ENCODE measurements at places on chromosomes 12 and 14. TPM values are rescaled to one million over a fixed set of nuclear protein-coding genes. Genes with fewer than 3 reads are reported as not detected.

TPPP2 gene
- total RNA-seq = 0.47 TPM

TAS2R7 gene
- total RNA-seq = 0.40 TPM

LTB4R2 gene
- 14.8 TPM for total RNA-seq

DNA sequence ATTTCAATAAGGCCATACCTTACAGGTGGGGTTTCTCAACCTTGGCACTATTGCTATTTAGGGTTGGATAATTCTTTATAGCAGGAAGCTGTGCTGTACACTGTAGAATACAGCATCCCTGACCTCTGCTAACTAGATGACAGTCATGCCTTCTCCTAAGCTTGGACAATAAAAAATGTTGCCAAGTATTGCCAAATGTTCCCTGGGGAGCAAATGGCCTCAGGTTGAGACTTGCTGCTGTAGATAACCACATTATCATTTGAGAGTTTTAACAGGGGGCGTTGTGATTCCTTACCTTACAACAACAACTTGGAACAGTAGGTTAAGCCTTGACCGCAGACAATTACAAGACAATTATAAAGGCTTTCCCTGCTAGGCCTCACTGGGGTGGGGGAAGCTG, 1073.6 kb upstream of the TMEM132C start:
- no peak for DNase-seq

GRCh38 chr12:66799551-66799950, 120.7 kb upstream of the GRIP1 start:
- no peak for DNase-seq

DNA sequence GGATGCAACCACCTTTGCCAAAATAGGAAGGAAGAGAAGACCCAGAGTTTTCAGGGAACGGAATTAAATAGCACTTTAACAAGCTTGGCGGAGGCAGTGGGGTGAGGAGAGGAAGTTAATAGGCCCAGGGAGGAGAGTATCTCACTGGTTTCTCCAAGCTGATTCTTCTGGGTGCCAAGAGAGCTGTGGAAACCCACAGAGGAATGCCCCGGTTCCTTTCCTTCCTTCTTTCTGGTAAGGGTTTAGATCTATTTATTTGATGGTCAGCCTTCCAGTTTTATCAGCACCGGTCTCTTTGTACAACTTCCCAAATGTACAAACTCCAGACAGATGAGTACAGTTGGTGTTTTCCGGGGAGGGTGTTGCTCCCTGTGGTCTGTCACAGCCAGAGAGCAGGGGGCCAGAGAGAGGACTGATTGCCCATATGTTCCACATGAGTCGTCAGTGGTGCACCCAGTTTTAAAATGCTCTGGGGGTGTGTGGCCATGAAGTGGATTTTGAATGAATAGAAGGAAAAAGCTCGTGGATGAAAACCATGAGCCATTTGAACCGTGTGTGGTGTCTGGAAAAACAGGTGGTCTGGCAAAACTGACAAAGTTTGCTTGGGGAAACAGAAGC, 26.6 kb downstream of the PRKCH start:
- DNase-seq = no peak

- DNase-seq = peak; percentile 44
Measured at GRCh38 chr12:46830731-46831334, 5.0 kb upstream of the SLC38A4 start.

SLC10A1 gene
- not detected for total RNA-seq

DNA sequence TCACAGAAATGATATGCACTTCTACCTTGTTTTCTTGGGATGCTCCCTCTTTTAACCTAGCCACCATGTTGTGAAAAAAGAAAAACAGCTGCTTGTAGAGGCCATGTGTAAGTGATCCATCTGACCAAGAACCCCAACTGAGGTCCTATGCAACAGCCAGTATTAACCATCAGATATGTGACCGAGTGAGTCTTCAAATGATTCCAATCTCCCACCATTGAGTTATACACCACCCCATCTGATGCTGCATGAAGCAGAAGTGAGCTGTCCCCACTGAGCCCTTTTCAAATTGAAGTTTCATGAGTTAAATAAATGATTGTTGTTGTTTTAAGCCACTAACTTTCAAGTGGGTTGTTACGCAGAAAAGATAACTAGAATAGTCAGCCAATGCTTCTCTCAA, 20.6 kb upstream of the USP15 start:
- no peak for DNase-seq

DNA sequence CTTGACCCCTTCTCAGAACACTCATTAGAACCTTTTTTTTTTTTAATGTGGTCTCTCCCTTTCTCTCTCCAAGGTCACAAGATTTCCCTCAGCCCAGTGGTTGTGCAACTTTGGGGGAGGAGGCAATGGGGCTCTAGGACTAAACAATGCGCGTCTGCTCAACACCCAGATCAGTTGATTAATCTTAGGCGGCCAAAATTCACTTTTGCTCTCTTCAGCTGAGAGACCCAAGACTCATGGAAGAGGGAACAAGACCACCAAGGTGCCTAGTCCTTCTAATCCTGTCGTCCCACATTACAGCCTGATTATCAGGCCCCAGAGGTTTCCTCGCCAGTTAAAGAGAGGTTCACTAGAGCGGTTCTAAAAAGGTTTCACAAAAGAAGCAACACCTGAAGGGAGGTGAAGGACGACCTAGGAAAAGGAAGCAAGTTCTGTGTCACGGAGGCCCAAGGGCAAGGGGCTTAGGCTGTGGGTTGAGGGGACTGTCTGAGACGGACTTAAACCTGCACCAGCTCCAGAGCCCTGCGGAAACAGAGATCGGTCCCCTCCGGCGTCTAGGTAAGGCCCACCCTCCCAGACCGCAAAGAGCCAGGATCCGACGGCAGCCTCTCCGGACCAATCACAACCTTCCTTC, 824 bp upstream of the TARBP2 start:
- DNase-seq = no peak

MGST1 gene
- total RNA-seq = 24.0 TPM

GRCh38 chr12:121214166-121214777, 4.3 kb downstream of the P2RX4 start:
- DNase-seq = no peak

RFLNA gene
- total RNA-seq = 37.9 TPM

PCED1B gene
- total RNA-seq = 2.8 TPM

DNA sequence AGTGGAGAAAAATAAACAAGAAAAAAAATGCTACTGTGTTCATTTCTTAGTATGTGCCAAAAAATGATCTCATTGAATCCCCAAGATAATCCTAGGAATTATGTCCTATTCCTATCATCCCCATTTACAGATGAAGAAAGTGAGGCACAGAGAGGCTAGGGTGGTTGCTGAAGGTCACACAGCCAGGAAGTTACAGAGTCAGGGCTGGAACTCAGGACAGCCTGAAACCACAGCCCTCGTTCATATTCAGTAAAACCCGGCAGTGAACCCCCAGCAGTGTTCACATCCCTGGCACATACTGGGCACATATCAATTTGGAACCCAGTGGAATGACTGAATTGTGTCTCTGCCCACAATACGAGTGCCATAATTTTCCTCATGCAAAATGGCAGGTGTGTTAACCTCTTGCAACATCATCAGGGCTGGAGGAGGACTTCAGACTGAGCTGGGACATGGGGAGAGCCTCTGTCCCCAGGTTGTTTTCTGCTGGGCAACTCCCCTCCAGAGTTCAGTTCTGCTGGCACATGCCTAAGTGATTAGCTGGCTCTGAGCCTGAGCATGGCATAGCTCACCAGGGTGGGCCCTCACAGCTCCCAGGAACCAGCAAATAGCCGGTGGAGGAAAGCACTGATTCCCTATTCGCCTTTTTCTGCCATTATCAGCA, 2.0 kb upstream of the PPP1CC start:
- no peak for DNase-seq

GRCh38 chr14:61585598-61586543, 109.4 kb upstream of the HIF1A start:
- no peak for DNase-seq

GRCh38 chr12:9066755-9067423, 48.8 kb downstream of the A2M start:
- DNase-seq = no peak

DNA sequence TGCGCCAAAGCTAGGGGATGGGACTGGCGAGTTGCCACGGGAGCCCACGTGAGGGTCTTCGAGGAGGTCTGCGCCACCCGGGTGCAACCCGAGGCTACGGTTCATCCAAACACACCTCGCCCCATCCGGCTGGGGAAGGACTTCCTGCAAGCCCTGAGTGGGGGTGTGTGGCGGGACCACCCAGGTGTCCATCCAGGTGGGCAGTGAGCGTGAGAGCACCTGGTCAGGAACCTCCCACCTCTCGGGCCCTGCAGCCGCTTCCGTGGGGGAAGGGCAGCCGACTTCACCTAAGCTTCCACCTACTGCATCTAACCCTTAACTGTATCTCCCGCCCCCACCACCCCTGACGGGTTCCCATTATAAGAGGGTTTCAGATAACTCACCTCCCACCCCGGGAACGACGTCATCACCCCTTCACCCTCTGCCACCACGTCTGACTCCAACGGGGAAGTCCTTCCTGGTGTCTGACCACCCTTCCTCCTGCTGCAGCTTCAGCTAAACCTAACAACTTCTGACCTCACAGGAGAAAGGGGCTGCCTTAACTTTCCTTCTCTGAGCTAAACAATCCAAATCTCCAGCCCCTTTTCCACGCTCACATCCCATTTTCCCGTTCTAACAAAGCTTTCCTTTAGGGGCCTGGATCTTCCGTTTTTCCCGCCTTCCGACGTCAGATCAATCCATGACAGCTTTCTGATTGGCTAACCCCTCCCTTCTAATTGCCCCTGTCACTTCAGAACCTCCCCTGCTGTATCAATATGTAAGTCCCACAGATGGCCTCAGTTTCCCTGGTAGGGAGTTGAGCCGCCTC, 27.4 kb upstream of the SMUG1 start:
- no peak for DNase-seq

- DNase-seq = no peak
Measured at GRCh38 chr12:103269946-103270345, 225.8 kb downstream of the C12orf42 start.

DNA sequence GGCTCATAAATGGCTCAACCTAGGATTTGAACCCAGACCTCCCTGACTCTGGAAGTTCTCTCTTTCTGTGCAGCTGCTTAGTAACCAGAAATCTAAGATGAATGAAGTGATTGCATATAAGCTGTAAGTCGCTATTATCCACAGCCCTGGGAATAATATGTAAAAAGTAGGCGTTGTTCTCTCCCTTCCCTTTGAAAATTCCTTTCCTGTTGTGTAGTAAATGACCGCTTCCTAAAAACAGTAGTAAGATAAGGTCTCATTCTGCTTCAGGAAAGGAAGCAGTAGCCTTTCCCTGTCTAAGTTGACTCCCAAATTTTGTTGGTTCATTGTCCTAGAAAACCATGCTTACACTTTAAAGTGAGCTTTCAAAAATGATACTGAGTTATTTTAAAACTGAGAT, 418.3 kb downstream of the EGLN3 start:
- DNase-seq = no peak

- no peak for DNase-seq
Measured at GRCh38 chr12:124422570-124423523, 128.0 kb downstream of the RFLNA start.

DNA sequence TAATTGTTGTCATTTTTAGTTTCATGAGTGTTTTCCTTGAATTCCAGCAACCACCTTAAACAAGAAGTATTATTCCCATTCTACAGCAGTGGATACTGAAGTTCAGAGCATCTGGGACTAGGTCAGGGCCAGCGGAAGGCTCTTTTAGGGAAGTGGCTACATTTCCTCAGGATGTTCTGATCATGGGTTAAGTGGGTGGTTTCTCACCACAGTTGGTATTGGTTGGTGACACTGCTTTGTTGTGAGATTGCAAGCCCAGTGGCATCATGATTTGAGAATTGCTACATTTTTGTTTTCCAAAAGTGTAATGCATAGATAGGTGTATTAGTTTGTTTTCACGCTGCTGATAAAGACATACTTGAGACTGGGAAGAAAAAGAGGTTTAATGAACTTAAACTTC, 47.1 kb downstream of the SYNE2 start:
- no peak for DNase-seq

GRCh38 chr12:61161961-61162360, 1098.2 kb upstream of the USP15 start:
- no peak for DNase-seq

- no peak for DNase-seq
Measured at GRCh38 chr12:50751948-50752721, 11.8 kb upstream of the ATF1 start.

DNA sequence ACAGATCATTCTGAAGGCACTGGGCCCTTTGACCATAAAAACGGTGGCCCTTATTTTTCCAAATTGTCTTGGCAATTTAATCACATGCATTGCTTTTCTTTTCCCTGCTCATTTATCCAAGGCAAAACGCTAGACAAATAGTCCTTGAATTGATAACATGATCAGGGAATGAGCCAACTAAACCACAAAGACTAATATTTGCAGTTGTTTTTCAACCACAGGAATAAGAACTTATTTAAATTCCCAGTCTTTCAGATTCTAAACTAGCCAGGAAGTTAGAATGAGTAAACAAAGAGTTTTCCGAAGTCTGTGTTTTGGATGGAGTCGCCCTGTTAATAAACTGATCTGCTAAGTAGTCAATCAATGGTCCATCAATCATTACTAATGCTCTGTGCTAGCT, 14.9 kb downstream of the TBX5 start:
- DNase-seq = no peak

DNA sequence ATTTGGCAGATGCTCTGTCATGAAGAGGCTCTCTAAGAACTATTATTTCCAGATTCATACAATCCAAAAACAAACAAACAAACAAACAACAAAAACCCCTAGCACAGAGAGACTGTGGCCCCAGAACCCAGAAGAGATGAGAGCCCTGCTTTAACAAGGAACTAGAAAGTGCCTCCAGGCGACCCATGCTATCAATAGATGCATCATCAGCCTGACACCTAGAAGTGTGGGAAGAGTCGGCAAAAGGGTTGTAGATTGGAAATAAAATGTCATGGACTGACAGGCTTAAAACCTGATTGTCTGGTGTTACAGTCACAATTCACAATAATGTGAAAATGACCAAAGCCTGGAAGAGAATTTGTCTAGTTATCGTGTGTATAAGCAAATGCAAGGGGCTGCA, 50.6 kb upstream of the FLRT2 start:
- DNase-seq = no peak

PPP1R1A gene
- 0.54 TPM for total RNA-seq

DNA sequence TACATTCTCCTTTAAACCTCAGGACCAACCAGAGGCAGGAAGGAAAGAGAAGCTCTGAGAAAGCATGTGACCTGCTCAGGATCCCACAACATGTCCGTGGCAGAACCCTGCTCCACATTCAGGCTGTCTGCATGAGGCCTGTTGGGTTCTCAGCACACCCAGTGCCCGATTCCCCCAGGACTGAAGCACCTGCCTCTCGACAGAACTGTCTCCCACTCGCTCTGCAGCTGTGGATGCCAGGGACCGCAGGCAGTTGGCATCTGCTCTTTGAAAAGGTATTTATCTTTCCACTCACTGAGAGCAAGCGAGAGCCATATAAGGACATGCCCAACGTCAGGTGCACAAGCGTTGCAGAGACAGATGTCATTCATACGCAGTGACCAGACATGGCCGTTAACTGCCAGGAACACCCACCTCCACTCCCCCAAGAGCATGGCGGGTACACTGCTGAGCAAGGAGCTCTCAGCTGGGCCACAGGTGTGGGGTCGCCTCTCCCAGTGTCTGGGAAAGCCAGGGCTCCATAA, 18.9 kb downstream of the PITPNM2 start:
- no peak for DNase-seq

Data from mesothelial cell of epicardium (in vitro differentiated cells).